Thoracic aorta (tissue), 2 donors: ENCODE measurements at places on chromosomes 6 and 20.

DNA sequence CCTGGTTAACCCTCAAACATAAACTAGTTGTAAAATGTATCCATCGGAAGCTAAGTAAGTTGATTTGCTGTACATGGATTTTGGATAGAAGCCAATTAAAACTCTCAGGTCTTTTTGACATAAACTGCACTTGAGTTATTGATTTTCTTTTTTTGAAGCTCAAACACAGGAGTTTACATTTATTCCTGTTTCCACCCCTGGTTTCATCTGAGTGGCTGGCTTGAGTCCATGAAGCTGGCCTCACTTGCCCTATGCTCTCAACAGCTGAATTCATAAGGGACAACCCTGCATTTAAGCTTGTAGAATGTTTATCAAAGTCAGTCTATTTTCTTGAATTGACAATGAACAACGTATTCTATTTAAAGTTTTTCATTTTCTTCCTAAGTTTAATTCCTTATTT lies 58.1 kb upstream of the PLEKHG1 start:
- no peak for DNase-seq
- H3K27ac ChIP-seq: no peak overlapping the region

GRCh38 chr6:47535316-47536225 lies 58.0 kb downstream of the CD2AP start:
- H3K4me3 ChIP-seq: no peak overlapping the region
- no peaks in the 10 kb centered on the region for H3K27me3 ChIP-seq

DNA sequence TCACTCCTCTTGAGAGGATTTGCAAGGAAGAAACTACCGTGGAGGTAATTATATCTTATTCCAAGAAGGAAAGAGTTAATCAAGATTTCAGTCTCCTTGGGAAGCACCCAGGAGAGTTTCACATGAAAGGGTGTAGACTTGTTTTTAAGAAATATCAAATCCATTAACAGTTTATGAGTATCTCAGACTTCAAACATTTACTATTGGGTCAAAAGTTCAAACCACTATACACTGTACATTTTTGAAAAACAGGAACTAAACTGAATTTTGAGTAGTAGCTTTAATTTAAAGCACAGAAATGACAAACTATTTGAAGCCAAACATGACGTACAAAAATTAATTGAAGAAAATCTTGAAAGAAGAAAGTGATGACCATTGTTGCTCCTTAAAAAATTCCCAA lies 164.0 kb downstream of the FOXC1 start:
- no peak overlapping the region for H3K4me3 ChIP-seq
- no peak for DNase-seq
- no peak overlapping the region for H3K27ac ChIP-seq
- H3K27me3 ChIP-seq: no peaks in the 10 kb centered on the region
- peaks cover 13% of the 10 kb centered on the region for H3K4me1 ChIP-seq

DNA sequence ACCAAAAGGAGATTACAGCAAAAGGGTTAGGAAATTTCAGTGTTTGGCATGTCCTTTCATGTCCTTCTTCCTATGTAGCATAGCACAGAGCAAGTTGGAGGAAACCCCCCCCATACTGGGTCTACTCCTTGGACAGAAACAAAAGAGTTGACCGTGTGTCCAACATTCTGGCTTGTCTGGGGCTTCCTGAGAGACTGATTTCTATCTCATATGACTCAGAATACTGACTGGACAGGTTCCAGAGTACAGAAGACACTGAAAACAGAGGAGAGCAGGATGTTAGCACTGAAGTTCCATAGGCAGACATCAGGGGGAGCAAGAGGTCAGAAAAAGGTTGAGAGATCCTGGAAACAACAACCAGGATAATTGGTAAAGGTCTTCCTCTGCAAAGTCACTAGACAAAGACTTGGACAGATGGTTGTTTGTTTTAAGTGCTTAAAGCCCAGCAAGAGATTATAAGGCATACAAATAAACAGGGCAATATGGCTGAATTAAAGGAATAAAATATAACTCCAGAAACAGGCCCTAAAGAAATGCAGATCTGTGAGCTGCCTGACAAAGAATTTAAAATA lies 48.4 kb downstream of the USP49 start:
- no peaks in the 10 kb centered on the region for H3K27me3 ChIP-seq
- peak; percentile 12 for DNase-seq
- no peaks in the 10 kb centered on the region for H3K36me3 ChIP-seq
- H3K4me1 ChIP-seq: peaks cover 8% of the 10 kb centered on the region
- no peak overlapping the region for H3K4me3 ChIP-seq

DNA sequence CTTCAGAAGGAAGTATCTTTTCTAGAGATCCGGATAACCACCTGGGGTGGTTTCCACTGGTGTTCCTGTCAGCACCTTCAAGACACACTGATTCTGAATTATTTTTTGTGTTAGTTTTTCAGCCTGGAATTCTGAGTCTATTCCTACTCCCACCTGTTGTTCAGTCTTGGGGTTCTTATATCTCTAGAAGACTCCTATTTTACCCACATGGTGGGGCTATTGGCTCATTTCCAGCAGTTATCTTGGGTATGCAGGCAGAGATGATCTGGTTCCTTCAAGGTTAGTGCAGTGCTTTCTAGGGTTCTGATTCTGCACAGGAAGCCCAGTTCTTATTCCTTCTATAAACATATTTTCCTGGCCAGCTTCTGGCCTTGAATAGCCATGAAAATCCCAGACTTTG lies 175.6 kb upstream of the PDE7B start:
- no peaks in the 10 kb centered on the region for H3K27me3 ChIP-seq
- no peak for DNase-seq
- H3K4me3 ChIP-seq: no peak overlapping the region
- no peak overlapping the region for H3K27ac ChIP-seq

DNA sequence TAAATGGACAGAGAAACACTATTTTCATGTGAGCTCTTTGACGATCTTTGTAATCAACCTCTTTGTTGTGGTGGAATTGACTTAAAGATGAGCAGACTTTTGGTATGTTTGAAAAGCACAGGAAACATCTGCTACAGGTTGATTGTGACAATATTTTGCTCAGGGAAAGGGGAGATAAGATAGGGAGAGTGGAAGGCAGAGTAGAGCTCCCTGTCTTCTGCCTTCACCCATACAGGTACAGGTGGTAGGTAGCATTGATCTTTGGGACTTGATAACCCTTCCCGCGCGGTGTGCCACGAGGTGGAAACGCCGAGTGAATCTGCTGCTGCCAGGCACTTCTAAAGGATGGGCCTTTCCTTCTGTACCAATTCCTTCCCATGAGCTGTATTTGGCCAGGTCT lies 183.6 kb downstream of the UTRN start:
- no peak overlapping the region for H3K4me3 ChIP-seq
- no peaks in the 10 kb centered on the region for H3K36me3 ChIP-seq
- H3K27me3 ChIP-seq: no peaks in the 10 kb centered on the region
- no peaks in the 10 kb centered on the region for H3K4me1 ChIP-seq
- no peak overlapping the region for H3K27ac ChIP-seq

DNA sequence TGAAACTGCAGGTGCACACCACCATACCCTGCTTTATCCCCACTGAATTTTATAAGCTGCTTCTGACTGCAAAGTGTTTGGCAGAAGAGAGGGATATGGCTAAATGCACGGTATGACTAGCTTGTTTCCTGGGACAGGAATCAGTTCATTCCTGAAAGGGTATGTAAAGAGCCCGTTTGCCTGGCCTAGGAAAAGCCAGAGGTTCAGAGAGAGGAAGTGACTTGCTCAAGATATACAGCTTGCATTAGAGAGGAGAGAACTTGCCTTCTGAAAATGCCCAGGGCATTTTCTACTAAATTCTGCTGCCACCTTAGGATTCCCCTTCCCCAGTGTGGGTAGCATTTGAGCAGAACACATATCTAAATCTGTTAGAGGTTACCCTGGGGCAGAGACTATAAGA lies 683 bp upstream of the GCNT2 start:
- H3K4me1 ChIP-seq: peaks cover 22% of the 10 kb centered on the region
- H3K27ac ChIP-seq: peak overlapping the region; percentile 83
- H3K27me3 ChIP-seq: no peaks in the 10 kb centered on the region
- H3K36me3 ChIP-seq: no peaks in the 10 kb centered on the region
- peak overlapping the region; percentile 58 for H3K4me3 ChIP-seq

DNA sequence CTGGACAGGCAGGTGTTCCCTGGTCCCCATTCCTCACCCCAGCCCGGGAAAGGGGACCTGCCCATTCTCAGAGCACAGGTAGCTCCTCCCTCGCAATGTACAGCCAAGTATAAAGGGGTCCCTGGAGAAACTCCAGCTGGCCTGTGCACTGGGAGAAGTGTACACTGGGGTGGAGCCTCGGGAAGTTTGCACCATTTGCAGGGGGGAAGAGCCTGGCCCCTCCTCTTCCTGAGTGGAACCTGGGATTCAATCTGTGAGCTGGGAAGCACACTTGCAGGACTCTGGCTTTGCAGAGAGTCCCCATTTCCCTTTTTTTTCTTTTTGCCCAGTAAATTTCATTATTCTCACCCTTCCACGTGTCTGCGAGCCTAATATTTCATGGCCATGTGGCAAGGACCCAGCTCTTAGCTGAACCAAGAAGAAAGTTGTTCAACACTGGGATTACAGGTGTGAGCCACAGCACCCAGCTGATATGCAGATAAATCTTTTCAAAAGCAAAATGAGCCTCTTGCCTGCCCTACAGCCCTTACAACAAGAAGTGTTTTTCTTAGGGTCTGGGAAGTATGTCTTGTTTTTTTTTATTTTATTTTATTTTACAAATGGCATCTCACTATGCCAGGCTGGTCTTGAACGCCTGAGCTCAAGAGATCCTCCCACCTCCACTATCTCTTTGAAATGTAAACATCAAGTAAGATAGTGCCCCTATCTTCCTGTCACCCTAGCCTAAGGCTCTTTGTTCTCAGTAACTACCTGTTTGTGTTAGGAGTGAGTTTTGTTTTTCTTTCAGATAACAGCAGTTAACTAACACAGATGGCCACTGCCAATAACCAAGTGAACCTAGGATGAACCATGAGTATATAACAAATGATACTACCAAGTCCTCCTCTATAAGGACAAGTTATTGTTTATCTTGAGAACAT lies 9.3 kb upstream of the RNGTT start:
- H3K4me1 ChIP-seq: no peaks in the 10 kb centered on the region
- no peak overlapping the region for H3K4me3 ChIP-seq
- no peak overlapping the region for H3K27ac ChIP-seq

DNA sequence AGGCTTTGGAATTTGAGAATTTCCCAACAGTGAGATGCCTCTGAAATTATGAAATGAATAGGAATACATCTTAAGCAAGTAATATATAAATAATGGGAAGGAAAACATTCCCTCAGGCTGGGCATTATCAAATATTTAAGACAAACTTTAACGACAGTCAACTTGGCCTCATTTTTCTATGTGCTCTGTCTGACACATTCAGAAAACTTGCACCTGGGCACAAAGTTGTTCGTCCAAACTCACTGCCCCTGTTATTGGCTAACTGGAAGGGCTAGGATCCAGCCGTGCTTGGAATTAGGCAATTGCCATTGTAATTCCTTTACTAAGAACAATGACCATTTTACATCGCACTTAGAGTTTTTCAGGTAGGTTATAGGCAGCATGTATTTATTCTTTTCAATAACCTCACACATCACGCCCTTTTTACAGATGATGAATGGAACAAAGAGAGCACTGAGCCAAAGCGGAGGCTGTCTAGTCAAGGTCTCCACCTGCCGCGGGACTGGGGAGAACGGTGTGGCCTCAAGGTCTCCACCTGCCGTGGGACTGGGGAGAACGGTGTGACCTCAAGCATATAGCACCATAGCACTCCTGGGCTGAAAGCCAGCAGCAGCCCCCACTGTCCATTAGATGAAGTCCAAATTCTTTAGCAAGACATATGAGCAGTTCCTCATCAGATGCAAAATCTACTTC lies 40.7 kb upstream of the FOXQ1 start:
- H3K4me3 ChIP-seq: no peak overlapping the region
- no peaks in the 10 kb centered on the region for H3K36me3 ChIP-seq
- DNase-seq: no peak
- no peaks in the 10 kb centered on the region for H3K4me1 ChIP-seq
- H3K27ac ChIP-seq: no peak overlapping the region

- DNase-seq: no peak
- no peak overlapping the region for H3K27ac ChIP-seq
- no peak overlapping the region for H3K4me3 ChIP-seq
- H3K27me3 ChIP-seq: no peaks in the 10 kb centered on the region
Observed at GRCh38 chr6:87391334-87391733, 16.4 kb upstream of the CFAP206 start.

GRCh38 chr20:19784511-19785172 lies 26.6 kb downstream of the RIN2 start:
- no peak for DNase-seq
- no peaks in the 10 kb centered on the region for H3K27me3 ChIP-seq
- H3K4me1 ChIP-seq: peaks cover 23% of the 10 kb centered on the region
- no peak overlapping the region for H3K27ac ChIP-seq
- peak overlapping the region; percentile 42 for H3K4me3 ChIP-seq

- no peak overlapping the region for H3K27ac ChIP-seq
- H3K4me1 ChIP-seq: peaks cover 4% of the 10 kb centered on the region
- H3K4me3 ChIP-seq: no peak overlapping the region
- no peaks in the 10 kb centered on the region for H3K36me3 ChIP-seq
- H3K27me3 ChIP-seq: no peaks in the 10 kb centered on the region
Observed at GRCh38 chr6:148854992-148855391, 108.2 kb downstream of the UST start.

DNA sequence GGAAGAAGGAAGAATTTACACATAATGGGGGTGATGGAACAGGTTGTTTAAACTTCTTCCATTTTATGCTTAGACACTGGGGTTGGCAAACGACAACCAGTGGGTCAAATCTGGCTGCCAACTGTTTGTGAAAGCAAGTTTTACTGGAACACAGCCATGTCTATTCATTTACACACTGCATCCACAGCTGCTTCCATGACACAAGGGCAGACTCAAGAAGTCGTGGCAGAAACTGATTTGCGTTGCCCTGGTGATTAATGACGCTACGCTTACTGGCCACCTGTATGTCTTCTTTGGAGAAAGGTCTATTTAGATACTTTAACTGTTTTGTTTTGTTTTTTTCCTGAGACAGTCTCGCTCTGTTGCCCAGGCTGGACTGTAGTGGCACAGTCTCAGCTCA lies 19.0 kb downstream of the CTCFL start:
- no peak overlapping the region for H3K27ac ChIP-seq
- DNase-seq: no peak
- H3K4me1 ChIP-seq: no peaks in the 10 kb centered on the region
- no peaks in the 10 kb centered on the region for H3K27me3 ChIP-seq
- H3K4me3 ChIP-seq: no peak overlapping the region

GRCh38 chr6:147207351-147207750 lies 3.1 kb downstream of the STXBP5 start:
- H3K4me3 ChIP-seq: peak overlapping the region; percentile 96
- no peaks in the 10 kb centered on the region for H3K36me3 ChIP-seq
- H3K27me3 ChIP-seq: no peaks in the 10 kb centered on the region
- H3K27ac ChIP-seq: peak overlapping the region; percentile 4
- H3K4me1 ChIP-seq: peaks cover 29% of the 10 kb centered on the region
- DNase-seq: no peak
